ENCODE measurements at places on chromosomes 4 and X.

DNA sequence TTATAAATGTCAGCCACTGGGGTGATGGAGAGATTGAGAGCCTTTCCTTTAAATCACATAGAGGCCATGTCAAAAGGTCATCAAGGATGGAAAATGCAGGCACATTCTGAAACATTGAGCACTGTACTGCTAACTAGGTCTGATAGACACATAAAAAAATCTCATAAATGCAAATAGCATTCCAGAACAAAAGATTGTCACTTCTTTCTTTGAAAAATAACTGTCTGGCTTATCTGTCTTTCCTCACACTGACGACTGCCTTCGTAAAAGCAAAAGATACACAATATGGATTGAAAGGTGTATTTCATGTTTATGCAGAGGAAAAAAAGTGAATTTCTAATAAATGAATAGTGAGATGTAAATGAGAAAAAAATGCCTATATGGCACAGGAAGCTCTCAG, 59.9 kb downstream of the PABPC4L start:
- no peak for DNase-seq

- DNase-seq, result no peak
These were observed 19.0 kb upstream of the MAGEB2 start for GRCh38 chrX:30196322-30196721.

DNA sequence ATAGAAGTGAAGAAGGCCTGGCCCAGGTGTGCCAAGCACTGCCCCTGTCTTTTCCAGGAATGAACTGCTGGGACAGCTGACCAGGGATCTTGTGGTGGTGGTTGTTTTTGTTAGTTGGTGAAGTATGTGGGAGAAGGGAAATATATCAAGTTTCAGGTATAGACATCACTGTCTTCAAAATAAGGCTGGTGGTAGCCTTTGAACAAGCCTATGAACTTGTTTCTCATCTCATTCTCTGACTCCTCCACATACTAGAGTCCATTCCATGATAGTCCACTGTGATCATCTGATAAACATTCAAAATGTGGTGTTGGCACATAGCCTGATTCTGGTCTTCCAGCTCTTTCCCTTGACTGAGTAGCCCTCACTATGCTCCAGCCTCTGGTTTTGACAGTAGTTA, 303.7 kb downstream of the CAMK2D start:
- no peak for DNase-seq

- no peak for DNase-seq
These were observed 62.5 kb downstream of the RLIM start for GRCh38 chrX:74551934-74552333.

DNA sequence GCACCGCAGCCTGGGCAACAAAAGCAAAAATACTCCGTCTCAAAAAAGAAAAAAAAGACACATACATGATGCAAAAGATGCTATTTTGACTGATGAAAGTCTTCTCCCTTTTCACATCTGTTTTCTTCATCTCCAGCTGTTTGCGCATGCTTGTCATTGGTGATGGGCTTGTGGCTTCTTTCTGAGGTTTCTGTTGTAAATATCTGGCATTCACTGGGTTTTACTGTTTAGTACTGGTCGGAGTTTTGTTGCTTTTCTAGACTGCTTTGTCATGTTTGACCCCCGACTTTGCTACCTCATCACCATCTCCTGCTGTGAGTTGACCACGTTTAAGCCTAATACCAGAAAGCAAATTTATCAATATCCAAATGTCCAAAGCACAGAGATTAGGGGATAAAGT, 34.4 kb downstream of the PTCHD1 start:
- no peak for DNase-seq

Measured in activated naive CD4-positive, alpha-beta T cell treated with anti-CD3 and anti-CD28 coated beads, Interleukin-2, amount 50 U/mL, for 72 hours (primary cell).